ENCODE measurements at places on chromosomes 1 and 21. TPM values are rescaled to one million over a fixed set of nuclear protein-coding genes. Genes with fewer than 3 reads are reported as not detected.

Gene PSMD4
- 312 TPM for total RNA-seq

Gene LCE1F
- total RNA-seq, result not detected

Gene TEX38
- total RNA-seq, result not detected

GRCh38 chr1:77275194-77275593, 6.6 kb upstream of the AK5 start:
- DNase-seq, result no peak

GRCh38 chr1:60488847-60489246, 415.3 kb upstream of the C1orf87 start:
- DNase-seq, result no peak

Data from A673 (cell line).